SJSA1 (cell line): ENCODE measurements at places on chromosomes 11 and 22.

DNA sequence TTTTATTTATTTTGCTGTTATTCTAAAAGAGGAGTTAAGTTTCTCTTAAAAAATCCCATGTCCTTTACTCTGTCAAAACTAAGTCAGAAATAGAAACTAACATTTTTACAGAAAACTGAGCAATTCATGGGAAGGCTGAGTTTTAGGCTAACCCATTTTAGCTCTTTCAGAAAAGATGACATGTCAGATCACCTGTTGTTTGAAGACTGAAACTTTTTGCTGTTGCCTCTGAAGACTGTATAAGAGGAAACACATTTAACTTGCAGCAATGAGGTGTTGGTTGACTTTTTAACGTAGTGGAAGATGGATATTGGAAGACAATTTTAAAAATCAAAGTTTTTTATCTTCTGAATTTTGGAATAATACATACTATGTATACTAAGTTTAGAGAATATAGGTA lies 115.4 kb downstream of the METTL15 start:
- H3K36me3 ChIP-seq: no peaks in the 10 kb centered on the region
- H3K27ac ChIP-seq: no peak overlapping the region
- DNase-seq: no peak
- H3K27me3 ChIP-seq: no peaks in the 10 kb centered on the region

GRCh38 chr11:47348859-47349258 lies 3.6 kb downstream of the MYBPC3 start:
- no peak for DNase-seq
- H3K27me3 ChIP-seq: peaks cover 5% of the 10 kb centered on the region; the same call in 1 of the 2 replicates
- no peaks in the 10 kb centered on the region for H3K36me3 ChIP-seq

- no peak for DNase-seq
- peak overlapping the region; percentile 66 for H3K4me3 ChIP-seq
- no peak overlapping the region for H3K27ac ChIP-seq
- H3K36me3 ChIP-seq: peaks cover 53% of the 10 kb centered on the region
- no peaks in the 10 kb centered on the region for H3K27me3 ChIP-seq
Observed at GRCh38 chr11:6604790-6605189, 1.2 kb downstream of the ILK start.

DNA sequence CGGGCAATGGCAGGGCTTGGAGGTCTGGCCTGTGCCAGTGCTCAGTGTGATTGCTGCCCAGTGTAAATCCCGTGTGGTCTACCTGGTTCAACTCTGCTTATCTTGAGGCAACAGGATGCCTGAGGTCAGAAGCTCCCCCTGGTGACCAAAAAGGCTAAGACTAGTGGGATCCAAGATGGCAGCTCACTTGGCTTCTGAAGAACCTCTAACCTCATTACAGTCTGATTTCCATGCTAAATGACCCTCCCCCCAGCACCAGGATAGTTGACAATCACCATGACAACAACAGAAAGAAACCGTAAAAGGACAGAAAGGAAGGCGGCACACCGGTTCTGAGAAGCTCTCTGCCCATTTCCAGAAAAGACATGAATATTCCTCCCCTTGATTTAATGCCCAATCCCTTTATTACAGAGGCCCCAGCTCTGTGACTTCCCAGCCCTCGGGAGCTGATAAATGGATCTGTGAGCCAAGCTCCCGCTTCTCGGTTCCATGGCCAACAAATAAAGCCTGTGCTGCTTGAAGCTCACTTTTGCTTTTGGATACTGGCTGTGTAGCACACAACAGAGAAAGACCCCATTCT lies 398.4 kb downstream of the CTTN start:
- H3K36me3 ChIP-seq: peaks cover 6% of the 10 kb centered on the region
- no peaks in the 10 kb centered on the region for H3K27me3 ChIP-seq
- H3K4me1 ChIP-seq: peaks cover 4% of the 10 kb centered on the region; the same call in 1 of the 2 replicates
- H3K4me3 ChIP-seq: no peak overlapping the region
- no peak overlapping the region for H3K27ac ChIP-seq
- no peak for DNase-seq

- peak; percentile 99 for DNase-seq
- H3K36me3 ChIP-seq: peaks cover 25% of the 10 kb centered on the region
- peaks cover 38% of the 10 kb centered on the region for H3K4me1 ChIP-seq
- H3K27me3 ChIP-seq: no peaks in the 10 kb centered on the region
- peak overlapping the region; percentile 87 for H3K27ac ChIP-seq
Observed at GRCh38 chr11:67178878-67179277, 59.8 kb downstream of the KDM2A start.

GRCh38 chr11:81359476-81359875 lies 1374.2 kb downstream of the FAM181B start:
- no peak overlapping the region for H3K4me3 ChIP-seq
- no peak overlapping the region for H3K27ac ChIP-seq
- no peaks in the 10 kb centered on the region for H3K27me3 ChIP-seq
- H3K36me3 ChIP-seq: no peaks in the 10 kb centered on the region
- no peak for DNase-seq

- no peaks in the 10 kb centered on the region for H3K27me3 ChIP-seq
- DNase-seq: no peak
- H3K4me3 ChIP-seq: no peak overlapping the region
- H3K27ac ChIP-seq: no peak overlapping the region
- H3K4me1 ChIP-seq: peaks cover 42% of the 10 kb centered on the region
- no peaks in the 10 kb centered on the region for H3K36me3 ChIP-seq
Observed at GRCh38 chr11:70001246-70001645, 76.9 kb upstream of the ANO1 start.

- no peaks in the 10 kb centered on the region for H3K27me3 ChIP-seq
- DNase-seq: no peak
- H3K27ac ChIP-seq: no peak overlapping the region
- H3K36me3 ChIP-seq: no peaks in the 10 kb centered on the region
Observed at GRCh38 chr11:82994604-82995230, 77.0 kb downstream of the RAB30 start.

DNA sequence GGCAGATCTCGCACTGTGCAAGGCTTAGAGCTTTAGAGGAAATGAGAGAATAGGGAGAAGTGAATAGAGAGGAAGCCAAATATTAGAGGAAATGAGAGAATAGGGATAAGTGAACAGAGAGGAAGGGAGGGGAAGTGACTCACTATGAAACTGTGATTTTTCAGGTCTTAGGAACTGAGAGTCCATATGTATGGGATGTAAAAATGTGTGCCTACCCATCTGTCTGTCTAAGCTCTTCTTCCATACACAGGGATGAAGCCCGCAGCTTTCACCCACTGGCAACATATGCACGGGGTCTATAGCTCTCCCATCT lies 6.4 kb upstream of the CCDC86 start:
- H3K36me3 ChIP-seq: no peaks in the 10 kb centered on the region
- H3K27ac ChIP-seq: no peak overlapping the region
- H3K4me3 ChIP-seq: no peak overlapping the region
- peaks cover 2% of the 10 kb centered on the region for H3K4me1 ChIP-seq
- no peak for DNase-seq

DNA sequence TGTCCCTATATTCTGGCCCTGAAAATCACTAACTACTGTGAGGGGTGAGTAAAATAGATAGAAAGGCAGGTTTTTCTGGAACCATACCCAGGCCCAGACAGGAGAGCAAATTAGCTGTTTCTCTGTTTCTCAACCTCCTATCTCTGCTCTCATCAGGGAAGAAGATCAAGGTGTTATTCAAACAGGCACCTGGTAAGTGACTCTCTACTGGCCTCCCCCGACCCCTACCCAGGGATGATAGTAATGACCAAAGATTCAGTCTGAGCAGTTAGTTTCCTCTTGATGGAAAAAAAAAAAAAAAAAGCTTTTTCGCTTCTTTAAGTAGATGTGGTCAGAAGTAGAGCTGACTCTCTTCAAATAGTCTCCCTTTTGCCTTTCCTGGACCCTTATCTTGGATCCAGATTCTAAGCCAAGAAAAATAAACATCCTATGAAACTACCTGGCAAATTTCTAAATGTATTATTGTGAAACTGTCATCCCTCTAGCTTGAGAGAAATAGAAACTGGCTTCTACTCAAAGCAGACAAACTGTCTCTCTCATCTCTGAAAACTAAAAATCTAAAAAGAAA lies 9.9 kb downstream of the LRRC4C start:
- H3K27me3 ChIP-seq: peaks cover 6% of the 10 kb centered on the region; the same call in 1 of the 2 replicates
- no peaks in the 10 kb centered on the region for H3K4me1 ChIP-seq
- no peak for DNase-seq

- no peak overlapping the region for H3K27ac ChIP-seq
- no peaks in the 10 kb centered on the region for H3K27me3 ChIP-seq
- peaks cover 4% of the 10 kb centered on the region; the same call in 1 of the 2 replicates for H3K4me1 ChIP-seq
- H3K4me3 ChIP-seq: no peak overlapping the region
Observed at GRCh38 chr11:9250139-9250582, 15.0 kb downstream of the DENND5A start.

- H3K27ac ChIP-seq: no peak overlapping the region
- peaks cover 56% of the 10 kb centered on the region for H3K4me1 ChIP-seq
Observed at GRCh38 chr22:46061501-46062231, 84.7 kb upstream of the WNT7B start.

- 0 out of 2 replicates have a peak, but pooled peaks cover 6% of the 10 kb centered on the region for H3K27me3 ChIP-seq
- no peak for DNase-seq
- no peak overlapping the region for H3K27ac ChIP-seq
- H3K4me1 ChIP-seq: peaks cover 16% of the 10 kb centered on the region
Observed at GRCh38 chr22:35195821-35196220, 61.5 kb upstream of the HMGXB4 start.

DNA sequence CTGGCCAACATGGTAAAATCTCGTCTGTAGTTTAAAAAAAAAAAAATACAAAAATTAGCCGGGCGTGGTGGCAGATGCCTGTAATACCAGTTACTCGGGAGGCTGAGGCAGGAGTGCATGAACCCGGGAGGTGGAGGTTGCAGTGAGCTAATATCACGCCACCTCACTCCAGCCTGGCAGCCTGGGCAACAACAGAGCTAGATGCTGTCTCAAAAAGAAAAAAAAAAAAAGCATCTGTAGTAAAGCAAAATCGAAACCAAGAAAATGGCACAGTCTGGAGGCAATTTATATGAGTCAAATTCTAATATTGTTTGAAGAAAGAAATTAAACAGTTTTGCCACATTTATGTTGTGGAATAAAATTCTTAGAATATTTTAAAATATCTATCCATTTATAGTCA lies 365.0 kb upstream of the CHORDC1 start:
- H3K36me3 ChIP-seq: no peaks in the 10 kb centered on the region
- no peak overlapping the region for H3K4me3 ChIP-seq
- no peak for DNase-seq
- no peak overlapping the region for H3K27ac ChIP-seq
- H3K27me3 ChIP-seq: no peaks in the 10 kb centered on the region
- no peaks in the 10 kb centered on the region for H3K4me1 ChIP-seq

- no peak overlapping the region for H3K4me3 ChIP-seq
- DNase-seq: no peak
- no peaks in the 10 kb centered on the region for H3K36me3 ChIP-seq
Observed at GRCh38 chr11:76728778-76729177, 54.4 kb upstream of the TSKU start.

GRCh38 chr11:103601225-103601846 lies 435.1 kb upstream of the DDI1 start:
- no peaks in the 10 kb centered on the region for H3K27me3 ChIP-seq
- H3K4me3 ChIP-seq: no peak overlapping the region
- DNase-seq: no peak
- no peak overlapping the region for H3K27ac ChIP-seq

DNA sequence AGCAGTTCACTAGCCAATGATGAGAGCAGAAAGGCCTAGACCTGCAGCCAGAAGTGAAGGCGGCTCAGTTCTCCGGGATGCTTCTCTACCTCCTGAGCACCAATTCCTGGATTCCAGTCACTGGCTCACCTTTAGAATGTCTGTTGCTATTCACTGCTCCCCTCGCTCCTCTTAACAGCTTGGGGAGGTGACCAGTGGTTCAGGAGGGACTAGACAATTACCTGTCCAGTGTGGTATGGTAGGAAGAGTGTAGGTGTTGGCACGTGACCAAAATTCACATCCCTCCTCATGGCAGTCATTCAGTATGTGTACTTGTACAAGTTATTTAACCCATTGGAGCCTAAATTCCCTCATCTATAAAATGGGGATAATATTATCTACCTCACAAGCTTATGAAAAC lies 4.0 kb downstream of the THRSP start:
- no peaks in the 10 kb centered on the region for H3K4me1 ChIP-seq
- H3K27ac ChIP-seq: no peak overlapping the region
- H3K4me3 ChIP-seq: no peak overlapping the region
- H3K27me3 ChIP-seq: no peaks in the 10 kb centered on the region

GRCh38 chr11:85815186-85815931 lies 4.4 kb upstream of the SYTL2 start:
- no peak overlapping the region for H3K27ac ChIP-seq
- H3K4me1 ChIP-seq: peaks cover 7% of the 10 kb centered on the region
- H3K4me3 ChIP-seq: no peak overlapping the region
- no peaks in the 10 kb centered on the region for H3K36me3 ChIP-seq
- DNase-seq: no peak

DNA sequence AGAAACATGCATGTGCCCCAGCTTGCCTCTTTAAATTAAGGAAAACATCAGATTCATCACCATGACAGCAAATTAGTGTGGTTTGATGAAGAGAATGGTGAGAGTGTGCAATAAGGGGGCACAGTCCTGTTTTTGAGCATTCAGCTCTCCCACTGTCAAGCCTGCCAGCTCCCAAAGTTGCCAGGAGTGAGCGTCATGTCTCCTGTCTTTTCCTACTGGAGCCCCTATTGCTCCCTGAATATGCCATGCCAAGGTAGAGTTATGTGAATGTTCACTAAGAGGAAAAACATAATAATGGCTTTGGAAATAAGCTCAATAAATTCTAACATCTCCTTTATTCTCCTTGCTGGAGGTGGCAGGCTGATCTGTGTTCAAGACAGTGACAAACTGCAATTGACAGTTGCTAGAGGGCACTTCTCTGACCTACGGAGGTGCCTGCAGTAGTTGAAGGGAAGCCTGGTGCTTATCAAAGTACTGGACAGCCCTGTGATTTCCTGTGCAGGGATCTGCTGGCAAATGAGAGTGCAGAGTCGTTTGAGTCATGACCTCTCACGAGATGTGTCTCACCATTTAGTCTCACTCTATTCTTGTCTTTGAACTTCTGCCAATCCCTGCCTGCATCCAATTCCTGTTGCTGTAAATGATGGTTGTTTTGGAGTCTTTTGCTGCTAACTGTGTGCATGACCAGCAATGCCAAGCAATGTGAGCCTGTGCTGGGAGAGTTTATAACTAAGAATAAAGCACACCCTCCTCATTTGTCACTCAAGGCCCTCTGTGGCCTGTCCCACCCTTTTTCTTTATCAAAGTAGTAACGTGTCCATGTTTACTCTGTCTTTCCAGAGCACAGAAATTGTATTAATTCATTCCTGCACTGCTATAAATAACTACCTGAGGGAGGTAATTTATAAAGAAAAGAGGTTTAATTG lies 34.8 kb downstream of the MRGPRX2 start:
- no peak overlapping the region for H3K4me3 ChIP-seq
- no peak for DNase-seq
- H3K36me3 ChIP-seq: no peaks in the 10 kb centered on the region
- H3K27ac ChIP-seq: no peak overlapping the region

DNA sequence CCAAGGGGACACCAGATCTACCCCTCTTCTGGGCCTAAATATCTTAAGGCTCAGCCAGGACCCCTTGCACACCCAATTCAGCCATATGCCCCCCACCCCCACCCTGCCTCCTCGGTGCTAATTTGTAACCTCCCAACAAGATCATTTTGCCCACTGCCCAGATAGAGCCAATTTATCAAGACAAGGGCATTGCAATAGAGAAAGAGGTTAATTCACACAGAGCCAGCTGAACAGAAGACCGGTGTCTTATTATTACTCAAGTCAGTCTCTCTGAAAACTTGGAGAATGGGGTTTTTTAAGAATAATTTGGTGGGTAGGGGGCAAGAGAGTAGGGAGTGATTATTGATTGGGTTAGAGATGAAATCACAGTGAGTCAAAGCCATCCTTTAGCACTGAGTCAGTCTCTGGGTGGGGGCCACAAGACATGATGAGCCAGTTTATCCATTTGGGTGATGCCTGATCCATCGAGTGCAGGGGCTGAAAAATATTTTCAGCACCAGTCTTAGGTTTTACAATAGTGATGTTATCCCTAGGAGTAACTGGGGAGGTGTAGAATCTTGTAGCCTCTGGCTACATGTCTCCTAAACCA lies 9.9 kb upstream of the CAPN5 start:
- no peaks in the 10 kb centered on the region for H3K27me3 ChIP-seq
- no peaks in the 10 kb centered on the region for H3K36me3 ChIP-seq
- H3K27ac ChIP-seq: no peak overlapping the region
